ENCODE measurements at places on chromosomes 1 and 21.

DNA sequence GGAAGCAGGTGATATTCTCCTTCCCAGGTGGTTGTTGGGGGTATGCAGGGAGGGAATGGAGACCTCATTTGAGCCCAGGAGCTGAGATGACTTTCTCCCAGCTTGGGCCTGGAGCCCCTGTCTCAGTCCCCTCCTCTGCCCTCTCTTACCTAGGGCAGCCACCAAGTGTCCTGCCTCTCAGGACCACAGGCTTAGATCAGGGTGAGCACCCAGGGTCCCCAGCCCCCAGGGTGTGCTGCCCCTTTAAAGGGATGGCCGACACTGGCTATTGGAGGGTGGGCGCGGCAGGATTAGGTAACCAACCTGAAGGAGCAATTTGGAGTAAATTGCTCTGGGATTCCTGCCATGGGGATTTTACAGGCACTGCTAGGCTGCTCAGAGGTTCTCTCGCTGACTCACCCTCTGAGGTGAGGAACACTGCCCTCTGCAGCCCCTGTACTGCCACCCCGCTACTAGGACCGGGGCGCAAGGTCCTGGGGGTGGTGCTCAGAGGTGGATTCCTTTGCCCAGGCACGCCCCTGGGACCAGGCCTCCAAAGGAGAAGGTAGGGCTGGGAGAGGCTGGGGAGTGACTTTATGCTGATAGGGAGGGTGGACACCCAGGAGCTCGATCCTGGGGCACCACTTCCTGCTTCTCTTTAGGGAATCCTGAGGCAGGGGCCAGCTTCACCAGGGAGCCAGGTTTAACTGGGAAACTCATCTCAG, 1.5 kb downstream of the RPS6KA1 start:
- peak; percentile 98 for DNase-seq

DNA sequence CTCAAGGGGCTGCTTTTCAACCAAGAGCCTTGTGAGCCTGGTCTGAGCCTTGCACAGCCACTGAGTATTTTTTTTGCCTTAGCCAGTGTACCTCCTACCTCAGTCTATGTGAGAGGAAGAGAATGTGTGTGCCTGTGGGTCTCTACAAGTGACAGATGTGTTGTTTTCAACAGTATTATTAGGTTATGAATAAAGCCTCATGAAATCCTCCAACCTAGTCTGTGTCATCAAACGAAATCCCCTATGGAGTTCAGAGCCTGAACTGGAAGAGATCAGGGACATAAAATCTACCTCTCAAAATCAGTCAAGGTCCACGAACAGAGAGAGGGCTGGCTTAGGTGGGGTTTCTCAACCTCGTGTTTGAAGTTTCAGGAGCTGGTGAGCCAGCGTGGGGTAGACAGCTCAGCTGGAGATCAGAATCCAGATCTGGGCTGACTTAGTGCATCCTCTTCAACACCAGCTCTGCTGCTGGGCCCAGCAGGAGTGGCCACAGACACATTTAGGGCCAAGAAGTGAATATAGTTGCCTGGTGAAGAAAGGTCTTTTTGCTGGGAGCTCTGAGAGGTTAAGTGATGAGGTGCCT, 8.2 kb downstream of the XKR8 start:
- DNase-seq: no peak

DNA sequence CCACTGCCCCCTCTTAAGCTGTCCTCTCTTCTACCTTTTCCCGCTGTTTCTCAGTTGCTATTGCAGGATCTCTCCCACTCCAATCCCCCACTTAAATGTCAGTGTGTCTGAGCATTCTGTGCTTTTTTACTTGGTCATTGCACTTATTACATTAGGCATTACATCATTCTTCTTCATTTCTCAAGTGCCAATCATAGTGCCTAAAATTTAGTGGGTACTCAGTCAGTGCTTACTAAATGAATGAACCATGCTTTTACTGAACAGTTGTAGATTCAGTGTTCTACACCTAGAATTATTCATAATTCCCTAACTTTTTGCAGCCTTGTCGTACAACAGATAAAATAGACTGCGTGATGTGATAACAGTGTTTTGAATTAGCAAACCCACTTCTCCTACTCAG, 19.4 kb downstream of the ARMH1 start:
- DNase-seq: no peak

DNA sequence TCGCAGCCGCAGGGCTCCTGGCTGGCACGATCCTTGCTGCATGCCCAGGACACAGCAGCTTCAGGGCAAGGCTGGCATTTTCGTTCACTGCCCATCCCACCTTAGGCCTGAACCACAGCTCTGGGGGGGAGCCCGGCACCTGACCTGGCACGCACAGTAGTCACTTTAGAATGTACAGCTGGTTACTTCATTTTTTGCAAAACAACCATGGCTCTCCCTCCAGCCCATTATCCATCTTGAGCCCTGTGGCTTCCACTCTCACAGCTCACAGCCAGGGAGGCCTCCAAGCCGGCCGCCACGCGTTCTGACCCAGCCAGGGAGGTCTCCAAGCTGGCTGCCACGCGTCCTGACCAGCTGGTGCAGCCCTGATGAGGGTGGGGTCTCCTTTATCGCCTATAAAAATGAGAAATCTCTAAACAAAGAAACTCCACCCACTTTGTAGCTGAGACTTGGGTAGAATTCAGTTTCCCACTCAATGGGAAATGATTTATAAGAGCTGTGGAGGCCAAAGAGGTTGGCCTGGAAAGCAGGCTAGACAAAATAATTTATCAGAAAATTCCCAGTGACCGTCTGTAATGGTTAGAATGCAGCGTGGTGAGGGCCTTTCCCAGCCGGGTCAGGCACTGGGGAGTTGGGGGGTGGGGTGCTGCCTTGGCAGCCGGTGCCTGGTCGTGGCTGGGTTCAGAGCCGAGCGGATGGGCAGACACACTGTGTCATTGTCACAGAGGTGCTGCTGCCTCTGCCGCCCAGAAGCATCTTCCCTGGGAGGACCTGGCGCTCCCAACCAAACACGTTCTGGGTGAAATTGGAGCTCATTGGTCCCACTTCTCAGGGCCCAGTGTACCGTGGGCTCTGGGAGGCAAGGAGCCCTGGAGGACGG, 54.6 kb upstream of the ACTRT2 start:
- DNase-seq: peak; percentile 29

DNA sequence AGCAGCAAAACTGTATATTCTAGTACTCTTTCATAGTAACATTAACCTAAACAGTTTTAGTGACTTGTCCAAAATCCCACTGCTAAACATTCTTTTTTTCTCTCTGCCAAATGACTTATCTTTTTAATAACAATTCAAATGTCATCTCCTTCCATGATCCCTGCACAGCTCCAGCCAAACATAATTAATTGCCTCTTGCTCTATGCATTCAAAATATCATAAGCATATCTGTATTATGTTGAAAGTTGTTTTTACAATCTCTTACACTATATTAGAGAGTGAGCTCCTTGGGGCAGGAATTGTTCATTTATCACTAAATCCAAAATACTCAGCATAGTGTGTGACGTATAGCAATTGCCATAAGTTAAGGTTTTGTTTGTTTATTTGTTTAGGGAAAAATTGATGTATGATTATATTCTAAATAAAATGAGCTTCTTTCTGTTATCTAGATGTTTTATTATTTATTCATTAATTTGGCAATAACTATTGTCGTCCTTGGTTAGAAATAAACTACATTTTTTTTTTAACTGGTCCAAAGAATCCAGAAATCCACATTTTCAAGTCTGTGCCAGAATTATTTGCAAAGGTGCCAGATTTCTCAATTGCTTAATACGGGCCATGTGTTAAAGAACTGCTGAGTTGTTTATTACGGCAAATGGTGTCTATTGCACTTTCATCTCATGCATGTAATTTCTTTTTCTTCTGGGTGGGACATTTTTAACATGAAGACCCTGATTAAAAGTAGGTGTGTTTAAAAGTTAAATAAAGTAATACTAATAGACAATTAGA, 577.2 kb upstream of the ZRANB2 start:
- DNase-seq: no peak

DNA sequence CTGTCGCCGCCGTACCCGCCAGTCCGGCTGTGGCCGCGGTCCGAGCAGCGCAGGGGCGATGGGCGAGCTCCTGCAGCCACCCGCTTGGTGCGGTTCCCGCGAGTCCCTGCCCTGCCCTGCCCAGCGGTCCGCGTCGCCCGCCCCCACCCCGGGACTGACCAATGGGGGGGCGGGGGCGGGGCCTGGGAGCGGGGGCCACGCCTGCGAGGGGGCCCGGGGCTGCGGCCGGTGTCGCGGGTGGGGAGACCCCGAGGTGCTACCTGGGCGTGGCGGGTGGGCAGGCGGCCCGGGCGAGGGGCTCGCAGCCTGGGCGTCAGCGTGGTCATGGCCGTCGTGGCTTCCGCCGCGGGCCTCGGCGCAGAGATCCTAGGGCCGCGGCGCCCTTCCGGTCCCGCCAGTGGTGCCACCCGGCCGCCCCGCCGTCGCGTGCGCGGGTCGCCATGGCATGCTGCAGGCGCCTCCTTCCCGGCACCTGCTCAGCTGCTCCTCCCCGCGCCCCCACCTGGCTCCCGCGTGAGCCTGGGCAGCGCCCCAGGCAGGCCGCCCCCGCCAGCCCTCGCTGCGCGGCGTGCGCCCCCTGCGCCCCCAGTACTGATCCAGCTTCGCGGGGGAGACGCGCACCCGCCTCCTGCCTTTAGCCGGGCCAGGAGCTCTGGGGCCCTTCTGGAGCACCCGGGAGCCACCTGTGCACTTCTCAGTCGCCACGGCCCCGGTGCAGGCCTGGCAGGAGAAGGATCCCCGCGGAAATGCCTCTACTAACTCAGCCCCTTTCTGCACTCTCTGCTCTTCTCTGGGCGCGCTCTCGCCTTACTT, at the start of gene BMP8B:
TSS of gene BMP8B (minus strand) at position 108 of the 813 bp plus-strand sequence. CDS start 380 bp downstream, outside the sequence.
- no peak for DNase-seq

- DNase-seq: no peak
Observed at GRCh38 chr1:209651138-209651587, 1.1 kb downstream of the LAMB3 start.

GRCh38 chr1:16015960-16016901, 1.6 kb downstream of the HSPB7 start:
- no peak for DNase-seq

GRCh38 chr1:108831225-108831624, 25.7 kb downstream of the AKNAD1 start:
- no peak for DNase-seq

- DNase-seq: no peak
Observed at GRCh38 chr21:24939291-24939690, 668.0 kb downstream of the MRPL39 start.

GRCh38 chr1:200243042-200243437, 166.8 kb downstream of the ZNF281 start:
- DNase-seq: no peak

DNA sequence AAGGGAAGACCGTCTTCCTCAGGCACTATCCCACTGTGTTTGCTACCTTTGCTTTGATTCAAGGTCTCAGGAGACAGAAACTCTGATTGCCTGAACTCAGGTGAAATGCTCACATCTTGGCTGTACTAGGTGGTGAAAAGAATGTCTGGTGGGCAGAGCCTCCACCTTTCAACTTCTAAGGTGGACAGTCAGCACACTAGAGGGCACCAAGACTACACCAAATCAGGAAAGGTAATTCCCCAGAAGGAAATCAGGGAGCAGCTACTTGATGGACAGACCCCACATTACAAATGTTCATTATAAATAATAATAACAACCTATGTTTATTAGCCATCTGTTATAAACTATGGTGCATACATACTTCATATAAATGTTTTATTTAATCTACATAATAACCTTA, 220.9 kb downstream of the ATG4C start:
- DNase-seq: no peak

DNA sequence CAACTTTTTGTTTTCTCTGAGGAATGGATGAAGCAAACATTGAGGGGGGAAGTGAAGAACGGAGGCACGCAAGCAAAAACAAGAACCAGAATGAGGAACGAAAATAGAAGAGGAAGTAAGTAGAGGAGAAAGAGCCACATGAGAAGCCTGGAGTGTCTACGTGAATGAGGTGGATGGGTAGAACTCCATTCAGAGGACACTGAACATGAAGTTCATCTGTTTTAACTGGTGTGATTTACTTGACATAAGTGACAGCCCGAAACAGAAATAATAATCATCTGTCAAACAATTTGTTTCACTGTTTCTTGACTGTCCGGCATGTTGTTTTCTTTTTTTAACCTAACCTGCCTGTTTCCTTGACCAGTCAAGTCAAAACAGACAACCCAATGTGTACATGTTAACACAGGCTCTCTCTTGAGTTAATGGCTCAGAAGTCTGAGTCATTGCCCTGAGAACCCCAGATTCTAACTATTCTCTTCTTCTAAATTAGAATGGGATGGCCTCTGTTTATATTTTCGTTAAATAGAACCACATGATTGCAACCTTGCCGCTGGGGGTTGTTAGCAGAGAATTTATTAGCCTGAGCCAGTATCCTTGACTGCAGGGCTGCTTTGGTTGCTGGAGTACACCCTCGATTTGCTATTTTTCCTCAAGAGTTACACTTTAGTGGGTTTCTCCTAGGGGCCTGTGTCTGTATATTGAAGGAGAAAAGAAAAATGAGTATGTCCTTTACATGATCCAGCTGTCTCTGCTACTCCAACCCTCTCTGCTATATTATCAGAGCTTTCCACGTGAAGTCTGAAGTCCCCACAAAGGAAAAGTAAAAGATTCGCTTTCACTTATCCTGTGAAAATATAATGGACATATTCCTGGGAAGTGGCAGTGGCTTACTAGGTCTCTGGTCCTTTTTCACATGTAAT, 151.7 kb downstream of the ZC3H11B start:
- DNase-seq: no peak

GRCh38 chr1:151831605-151832004, at the start of gene RORC:
TSS of gene RORC (minus strand) at chr1:151831802. CDS start at chr1:151831764, 38 bp downstream.
- no peak for DNase-seq

DNA sequence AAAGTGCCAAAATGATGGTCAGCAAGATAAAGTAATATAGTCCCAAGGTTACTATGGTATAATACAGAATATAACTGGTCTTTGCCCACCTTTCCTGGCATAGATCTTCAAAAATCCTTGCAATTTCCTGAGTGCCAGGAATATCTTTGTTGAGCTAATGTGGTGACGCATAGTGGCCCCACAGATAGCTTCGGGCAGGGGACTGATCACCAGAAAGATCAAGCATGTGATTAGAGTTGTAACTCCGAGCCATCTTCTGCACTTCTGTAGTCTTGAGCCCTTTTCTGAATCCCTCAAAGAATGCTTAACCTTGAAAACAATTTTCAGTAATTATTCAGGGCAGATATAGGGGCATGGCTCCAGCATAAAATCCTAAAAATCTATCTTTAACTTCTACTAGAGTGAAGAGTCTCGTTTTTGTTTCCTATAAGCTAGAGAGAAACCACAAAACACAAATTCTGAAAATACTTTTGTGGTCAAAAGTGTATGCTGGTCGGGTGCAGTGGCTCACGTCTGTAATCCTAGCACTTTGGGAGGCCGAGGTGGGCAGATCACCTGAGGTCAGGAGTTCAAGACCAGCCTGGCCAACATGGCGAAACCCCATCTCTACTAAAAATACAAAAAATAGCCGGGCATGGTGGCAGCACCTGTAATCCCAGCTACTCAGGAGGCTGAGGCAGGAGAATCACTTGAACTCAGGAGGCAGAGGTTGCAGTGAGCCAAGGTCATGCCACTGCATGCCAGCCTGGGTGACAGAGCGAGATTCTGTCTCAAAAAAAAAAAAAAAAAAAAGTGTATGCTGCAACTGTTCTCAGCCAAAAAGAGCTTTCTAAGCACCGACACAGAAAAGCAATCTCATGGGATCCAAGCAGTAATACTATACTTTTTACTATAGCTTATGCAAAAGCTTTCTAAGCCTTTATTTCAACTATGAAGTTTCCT, 62.8 kb downstream of the NVL start:
- no peak for DNase-seq
